Cerebellar nuclear complex (tissue), 1 donor: ENCODE measurements at places on chromosomes 12 and 14.

DNA sequence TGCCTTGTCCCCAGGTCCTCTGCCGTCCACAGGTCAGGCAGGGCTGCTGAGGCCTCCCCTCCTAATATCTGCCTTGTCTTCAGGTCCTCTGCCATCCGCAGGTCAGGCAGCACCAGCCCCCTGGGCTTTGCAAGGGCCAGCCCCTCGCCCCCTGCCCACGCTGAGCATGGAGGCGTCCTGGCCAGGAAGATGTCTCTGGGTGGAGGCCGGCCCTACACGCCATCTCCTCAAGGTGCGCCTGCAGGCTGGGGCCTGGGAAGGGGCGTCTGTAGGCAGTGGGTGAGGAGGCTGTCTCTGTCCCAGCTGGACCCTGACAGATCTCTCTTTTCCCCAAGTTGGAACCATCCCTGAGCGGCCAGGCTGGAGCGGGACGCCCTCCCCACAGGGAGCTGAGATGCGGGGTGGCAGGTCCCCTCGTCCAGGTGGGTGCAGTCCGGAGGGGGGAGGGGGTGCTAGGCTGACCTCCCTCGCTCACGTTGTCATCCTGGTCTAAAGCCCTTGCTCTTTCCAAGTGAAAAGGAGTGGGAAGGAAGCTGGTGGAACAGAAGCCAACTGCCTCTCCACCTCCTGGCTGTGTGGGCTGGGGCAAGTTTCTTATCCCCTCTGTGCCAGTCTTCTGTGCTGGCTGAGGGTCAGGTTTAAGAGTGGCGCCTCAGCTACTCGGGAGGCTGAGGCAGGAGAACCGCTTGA, 13.9 kb upstream of the PUS1 start:
- DNase-seq: no peak

DNA sequence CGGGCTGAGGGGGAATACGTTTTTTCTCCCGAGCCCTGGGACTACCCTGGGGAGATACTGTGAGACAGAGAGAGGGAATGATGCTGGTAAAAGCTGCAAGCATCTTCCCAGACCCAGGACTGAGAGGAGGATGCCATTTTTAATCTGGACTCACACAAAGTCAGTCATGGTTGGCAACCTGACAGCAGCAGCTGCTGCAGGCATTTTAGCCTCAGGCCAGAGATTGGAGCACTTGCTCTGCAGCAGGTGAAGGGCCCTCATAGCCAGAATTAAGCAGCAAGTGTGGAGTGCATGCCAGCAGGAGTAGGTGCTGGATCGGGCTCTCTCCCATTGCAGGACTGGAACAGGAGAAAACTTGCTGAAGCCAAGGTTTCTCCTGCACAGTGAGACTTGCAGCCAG, 361.1 kb upstream of the CLEC14A start:
- no peak for DNase-seq

GRCh38 chr12:89212339-89212771, 139.9 kb downstream of the DUSP6 start:
- DNase-seq: no peak

- no peak for DNase-seq
These were observed 85.6 kb downstream of the FOXN3 start for GRCh38 chr14:89331398-89331797.

DNA sequence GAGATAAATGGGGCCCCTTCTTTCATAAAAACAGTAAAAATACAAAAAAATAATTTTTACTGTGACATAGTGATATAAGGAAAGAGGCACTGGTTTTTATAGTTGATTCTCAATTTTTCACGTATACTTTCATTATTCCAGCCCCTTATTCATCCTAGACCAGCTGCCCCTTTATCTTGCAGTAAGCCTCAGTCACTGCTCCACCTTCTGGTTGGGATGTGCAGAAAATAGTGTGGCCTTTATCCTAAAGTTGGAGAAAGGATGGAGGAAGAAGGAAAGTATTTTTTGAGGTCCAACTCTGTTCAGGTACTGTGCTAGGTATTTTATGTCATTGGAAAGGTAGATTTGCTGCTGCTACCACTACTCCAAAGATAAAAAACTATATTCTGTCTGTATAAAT, 172.7 kb downstream of the ANO6 start:
- DNase-seq: no peak
